Karpas-422 (cell line): ENCODE measurements at places on chromosomes 3 and 15.
A peak's percentile ranks its signal among the peaks of the same experiment; 100 is the strongest.

DNA sequence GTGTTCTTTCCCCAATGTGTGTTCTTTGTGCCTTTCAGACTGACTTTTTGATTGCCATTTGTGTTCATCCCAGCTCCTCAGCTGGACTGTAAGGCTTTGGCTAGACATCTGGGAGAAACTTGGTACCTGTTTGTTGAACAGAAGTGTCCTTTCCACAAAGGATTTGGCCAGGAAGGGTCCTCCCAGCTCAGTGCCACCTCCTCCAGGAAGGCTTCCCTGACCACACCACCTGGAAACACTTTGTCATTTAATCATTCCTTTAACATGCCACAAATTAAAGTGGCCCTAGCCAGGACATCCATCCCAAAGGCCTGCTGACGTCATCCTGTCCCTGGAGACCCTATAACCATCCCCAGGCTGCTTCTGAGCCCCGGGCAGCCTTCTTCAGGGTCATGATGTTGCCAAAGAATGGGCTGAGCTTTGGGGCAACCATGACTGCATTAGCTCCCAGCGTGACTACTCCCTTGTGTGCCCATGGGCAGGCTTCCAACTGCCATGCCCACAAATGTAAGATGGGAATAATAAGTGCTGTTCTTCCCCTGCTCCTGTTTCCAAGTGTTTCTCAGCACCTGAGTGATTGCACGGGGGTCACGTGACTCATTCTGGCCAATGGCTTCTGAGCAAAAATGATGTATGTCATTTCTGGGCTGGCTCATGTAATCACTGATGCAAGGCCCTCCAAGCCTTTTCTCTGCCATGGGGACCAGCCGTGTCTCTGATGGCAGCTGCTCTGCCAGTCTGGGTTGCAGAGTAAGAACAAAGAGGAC is 112.5 kb upstream of the SMAD3 start:
- DNase-seq: peak; percentile 56

- peak; percentile 73 for DNase-seq
Measured at GRCh38 chr15:35545316-35545823, 595 bp downstream of the DPH6 start.

GRCh38 chr3:27244374-27244773 is 124.8 kb downstream of the NEK10 start:
- DNase-seq: no peak

DNA sequence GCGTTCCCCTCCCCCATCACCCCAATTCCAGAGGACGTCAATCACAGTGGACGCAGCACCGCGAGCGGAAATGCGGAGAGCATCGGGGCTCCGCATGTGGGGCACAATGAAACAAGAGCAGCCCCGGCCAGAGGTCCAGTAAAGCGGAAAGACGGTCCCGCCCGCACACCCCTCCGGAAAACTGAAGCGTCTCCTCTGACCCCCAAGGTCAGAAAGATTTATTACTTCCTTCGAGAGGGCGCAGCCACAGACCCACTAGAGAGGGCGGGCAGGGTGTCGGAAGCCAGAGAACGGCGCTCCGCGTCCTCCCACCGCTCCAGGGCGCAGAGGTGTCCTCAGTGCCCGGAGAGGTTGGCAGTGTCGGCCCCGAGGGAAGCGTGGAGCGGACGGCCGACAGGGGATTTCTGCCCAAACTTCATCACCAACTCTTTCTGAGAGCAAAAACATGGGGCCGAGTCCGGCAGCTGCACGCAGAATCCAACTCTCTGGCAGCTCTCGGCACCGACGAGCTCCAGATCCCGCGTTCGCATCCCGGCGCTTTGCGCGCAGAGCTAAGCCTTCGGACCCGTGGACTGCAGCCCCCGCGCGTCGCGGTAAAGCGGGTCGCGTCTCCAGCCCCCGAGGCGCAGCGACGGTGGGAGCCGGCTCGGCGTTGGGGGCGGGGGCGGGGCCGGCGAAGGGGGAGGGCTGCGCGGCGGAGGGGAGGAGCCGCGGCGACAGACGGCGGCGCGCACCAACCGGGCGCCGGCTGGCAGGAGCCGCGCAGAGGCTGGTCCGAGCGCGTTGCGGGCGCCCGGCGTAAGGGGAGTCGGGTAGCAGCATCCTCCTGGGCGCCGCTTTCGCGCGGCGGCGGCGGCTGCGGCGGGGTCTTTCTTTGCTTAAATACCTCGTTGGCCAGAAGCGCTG is at the start of gene CHST2:
TSS of gene CHST2 (plus strand) at position 763 of the 906 bp plus-strand sequence. CDS start 1,046 bp downstream, outside the sequence.
- DNase-seq: peak; percentile 95

DNA sequence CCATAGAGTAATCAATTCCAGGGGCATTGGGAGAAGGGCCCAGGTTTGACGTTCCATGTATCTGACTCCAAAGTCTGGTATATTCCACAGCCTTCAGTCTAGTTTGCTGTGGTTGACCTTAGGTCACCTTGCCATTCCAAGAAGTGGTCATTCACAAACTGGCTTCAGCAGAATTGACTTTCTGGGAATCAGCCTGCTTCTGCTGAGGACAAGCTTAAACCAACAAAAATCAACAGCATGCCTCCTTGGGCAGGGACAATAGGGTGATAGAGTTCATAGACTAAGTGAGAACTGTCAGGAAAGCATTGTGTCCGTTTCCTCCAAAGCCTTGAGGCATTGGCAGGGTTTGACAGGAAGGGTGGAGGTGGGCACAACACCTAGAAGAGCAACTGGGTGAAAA is 24.1 kb upstream of the NDUFB4 start:
- peak; percentile 25 for DNase-seq
